ENCODE measurements at places on chromosomes 3 and 15.

DNA sequence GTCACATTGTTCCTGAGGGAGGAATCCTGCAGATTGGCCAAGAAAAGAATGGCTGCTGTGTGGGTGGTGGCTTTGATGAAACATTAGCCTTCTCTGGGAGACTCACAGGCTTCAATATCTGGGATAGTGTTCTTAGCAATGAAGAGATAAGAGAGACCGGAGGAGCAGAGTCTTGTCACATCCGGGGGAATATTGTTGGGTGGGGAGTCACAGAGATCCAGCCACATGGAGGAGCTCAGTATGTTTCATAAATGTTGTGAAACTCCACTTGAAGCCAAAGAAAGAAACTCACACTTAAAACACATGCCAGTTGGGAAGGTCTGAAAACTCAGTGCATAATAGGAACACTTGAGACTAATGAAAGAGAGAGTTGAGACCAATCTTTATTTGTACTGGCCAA is 6.1 kb downstream of the PTX3 start:
- no peak for DNase-seq
- no peaks in the 10 kb centered on the region for H3K27me3 ChIP-seq
- no peak overlapping the region for H3K27ac ChIP-seq
- no peaks in the 10 kb centered on the region for H3K4me1 ChIP-seq

DNA sequence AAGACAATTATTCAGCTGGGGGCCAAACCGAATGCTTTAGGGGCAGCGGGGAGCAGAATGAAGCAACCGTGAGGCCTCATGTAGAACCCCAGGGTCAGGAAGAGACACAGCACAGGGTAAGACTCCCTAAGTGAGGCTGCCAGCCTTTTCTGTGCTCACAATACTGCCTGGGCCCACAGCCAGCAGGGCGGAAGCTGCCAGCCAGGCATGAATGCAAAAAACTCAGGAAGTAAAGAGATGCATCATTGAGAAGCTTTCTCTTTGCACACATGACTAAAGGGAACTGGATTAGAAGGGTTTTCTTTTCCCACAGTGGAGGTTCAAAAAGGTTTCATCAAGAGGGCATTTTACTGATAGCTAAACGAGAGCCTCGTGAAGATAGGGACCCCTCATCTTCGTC is 33.3 kb downstream of the CA12 start:
- no peak for DNase-seq
- H3K4me3 ChIP-seq = no peak overlapping the region
- no peak overlapping the region for H3K27ac ChIP-seq

GRCh38 chr3:48142316-48142870 is 45.8 kb downstream of the CDC25A start:
- no peak overlapping the region for H3K4me3 ChIP-seq
- peaks cover 2% of the 10 kb centered on the region for H3K4me1 ChIP-seq
- H3K36me3 ChIP-seq = peaks cover 3% of the 10 kb centered on the region
- H3K27me3 ChIP-seq = no peaks in the 10 kb centered on the region

DNA sequence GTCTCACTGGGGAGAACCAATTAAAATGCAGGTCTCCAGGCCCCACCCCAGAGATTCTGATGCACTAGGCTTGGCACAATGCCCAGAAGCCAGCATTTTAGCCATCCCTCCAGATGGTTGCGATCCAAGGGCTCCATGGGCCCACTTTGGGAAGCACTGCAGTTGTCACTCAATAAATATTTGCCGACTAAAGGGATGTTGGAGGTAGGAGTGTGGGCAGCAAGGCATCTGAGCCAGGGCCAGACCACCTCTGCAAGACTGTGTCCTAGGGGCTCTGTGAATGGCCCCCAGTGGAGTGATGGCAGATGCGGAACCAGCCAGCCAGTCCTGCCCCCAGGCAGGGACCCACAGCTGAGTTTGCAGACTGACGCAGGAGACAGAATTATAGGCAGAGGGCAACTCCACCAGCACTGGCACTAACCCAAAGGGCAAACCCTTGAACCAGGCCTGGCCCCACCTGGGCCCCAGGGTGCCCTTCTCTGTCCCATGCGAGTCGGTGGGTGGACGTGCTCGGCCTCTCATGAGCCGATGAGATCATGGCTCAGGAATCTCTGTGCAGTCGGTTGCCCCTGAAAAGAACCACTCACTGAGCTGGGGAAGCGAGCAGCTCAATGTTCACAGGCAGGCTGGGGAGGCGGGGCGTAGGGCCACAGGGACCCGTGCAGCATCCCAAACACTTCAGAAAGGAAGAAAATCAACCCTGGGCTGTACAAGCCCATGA is 49.7 kb downstream of the SEMA5B start:
- no peak for DNase-seq
- H3K4me1 ChIP-seq = peaks cover 18% of the 10 kb centered on the region
- no peaks in the 10 kb centered on the region for H3K27me3 ChIP-seq
- no peak overlapping the region for H3K4me3 ChIP-seq
- H3K27ac ChIP-seq = no peak overlapping the region
- no peaks in the 10 kb centered on the region for H3K36me3 ChIP-seq

- no peaks in the 10 kb centered on the region for H3K36me3 ChIP-seq
- no peaks in the 10 kb centered on the region for H3K4me1 ChIP-seq
- H3K27ac ChIP-seq = no peak overlapping the region
- H3K4me3 ChIP-seq = no peak overlapping the region
- no peaks in the 10 kb centered on the region for H3K27me3 ChIP-seq
Measured at GRCh38 chr3:96266395-96267190, 547.8 kb upstream of the EPHA6 start.

GRCh38 chr3:13300546-13301285 is 119.4 kb downstream of the NUP210 start:
- H3K4me1 ChIP-seq = peaks cover 2% of the 10 kb centered on the region
- no peak overlapping the region for H3K4me3 ChIP-seq

GRCh38 chr3:67923796-67924195 is 269.4 kb upstream of the SUCLG2 start:
- H3K4me1 ChIP-seq = no peaks in the 10 kb centered on the region
- no peaks in the 10 kb centered on the region for H3K27me3 ChIP-seq
- H3K4me3 ChIP-seq = no peak overlapping the region
- H3K36me3 ChIP-seq = no peaks in the 10 kb centered on the region
- H3K27ac ChIP-seq = no peak overlapping the region
- no peak for DNase-seq

GRCh38 chr15:48800811-48801455 is 9.9 kb downstream of the CEP152 start:
- no peak overlapping the region for H3K4me3 ChIP-seq
- H3K27ac ChIP-seq = no peak overlapping the region
- DNase-seq = no peak

DNA sequence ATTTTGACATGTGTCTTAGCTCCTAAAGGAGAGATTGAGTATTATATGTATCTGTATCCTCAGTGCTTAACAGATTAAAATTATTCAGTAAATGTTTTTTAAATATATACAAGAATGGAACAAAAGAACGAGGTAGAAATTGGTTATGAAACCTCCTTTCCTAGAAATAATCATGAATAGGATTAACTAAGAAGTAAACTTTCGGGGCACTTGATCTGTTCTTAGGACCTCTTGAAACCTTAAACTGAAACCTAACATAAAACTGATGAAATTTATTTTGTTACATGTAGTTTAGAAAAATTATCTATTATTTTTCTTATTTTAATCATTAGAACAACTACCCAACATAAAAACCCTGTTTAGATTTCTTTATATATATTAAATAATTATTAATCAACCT is 311.5 kb downstream of the THSD4 start:
- no peak for DNase-seq
- H3K27me3 ChIP-seq = no peaks in the 10 kb centered on the region
- no peak overlapping the region for H3K27ac ChIP-seq
- H3K4me1 ChIP-seq = no peaks in the 10 kb centered on the region
- no peak overlapping the region for H3K4me3 ChIP-seq

DNA sequence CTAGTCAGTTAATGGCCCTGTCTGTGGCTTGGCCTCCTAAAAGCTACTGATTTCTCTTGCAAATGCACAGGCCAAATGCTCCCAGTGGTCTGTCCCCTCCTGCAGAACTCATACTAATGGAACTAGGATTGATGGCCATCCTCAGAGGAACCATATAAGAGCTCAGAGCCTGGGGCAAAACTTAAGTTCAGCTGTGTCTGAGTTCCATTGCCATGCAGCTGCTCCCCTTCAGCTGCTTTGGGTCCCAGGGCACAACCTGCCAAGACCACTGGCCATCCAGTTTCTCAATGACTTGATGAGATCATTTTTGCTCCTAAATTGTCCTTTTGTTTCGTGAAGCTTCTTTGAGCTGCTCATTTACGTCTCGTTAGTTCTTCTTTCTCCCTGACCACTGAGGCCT is 529.5 kb upstream of the TBL1XR1 start:
- H3K27me3 ChIP-seq = no peaks in the 10 kb centered on the region
- no peaks in the 10 kb centered on the region for H3K36me3 ChIP-seq
- no peak overlapping the region for H3K4me3 ChIP-seq

DNA sequence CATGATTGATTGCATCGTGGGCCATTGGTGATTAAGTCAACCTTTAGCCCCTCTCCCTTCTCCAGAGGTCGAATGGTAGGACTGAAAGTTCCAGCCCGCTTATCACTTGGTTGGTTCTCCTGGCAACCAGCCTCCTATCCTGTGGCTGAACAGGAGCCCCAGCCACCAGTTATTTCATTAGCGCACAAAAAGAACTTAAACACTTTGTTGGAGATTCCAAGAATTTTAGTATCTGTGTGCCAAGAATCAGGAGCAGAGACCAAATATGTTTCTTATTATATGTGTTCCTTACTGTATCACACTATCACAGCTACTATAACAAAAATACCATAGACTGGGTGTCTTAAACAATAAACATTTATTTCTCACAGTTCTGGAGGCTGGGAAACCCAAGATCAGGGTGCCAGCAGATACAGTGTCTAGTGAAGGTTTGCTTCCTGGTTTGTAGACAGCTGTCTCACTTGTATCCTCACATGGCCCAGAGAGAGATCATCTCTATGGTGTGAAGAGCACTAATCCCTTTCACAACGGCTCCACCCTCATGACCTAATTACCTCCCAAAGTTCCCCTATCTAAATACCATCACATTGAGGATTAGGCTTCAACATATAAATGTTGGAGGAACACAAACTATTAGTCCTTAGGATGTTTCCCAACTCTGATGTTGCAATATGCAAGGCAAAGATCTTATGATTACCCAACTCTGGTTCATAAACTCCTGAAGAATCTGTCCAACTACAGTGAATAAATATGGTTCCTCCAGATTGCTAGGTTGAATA is 30.5 kb upstream of the APH1B start:
- no peak for DNase-seq
- no peak overlapping the region for H3K4me3 ChIP-seq
- no peaks in the 10 kb centered on the region for H3K4me1 ChIP-seq
- no peaks in the 10 kb centered on the region for H3K36me3 ChIP-seq
- H3K27me3 ChIP-seq = no peaks in the 10 kb centered on the region
- H3K27ac ChIP-seq = no peak overlapping the region

GRCh38 chr3:71026634-71027578 is 556.6 kb downstream of the FOXP1 start:
- DNase-seq = no peak
- no peak overlapping the region for H3K27ac ChIP-seq
- H3K27me3 ChIP-seq = no peaks in the 10 kb centered on the region
- peaks cover 4% of the 10 kb centered on the region for H3K4me1 ChIP-seq
- H3K36me3 ChIP-seq = no peaks in the 10 kb centered on the region
- no peak overlapping the region for H3K4me3 ChIP-seq

GRCh38 chr3:64030741-64031140 is 7.4 kb upstream of the PSMD6 start:
- DNase-seq = peak; percentile 89
- no peaks in the 10 kb centered on the region for H3K36me3 ChIP-seq
- no peak overlapping the region for H3K27ac ChIP-seq
- no peak overlapping the region for H3K4me3 ChIP-seq
- H3K27me3 ChIP-seq = no peaks in the 10 kb centered on the region
- H3K4me1 ChIP-seq = no peaks in the 10 kb centered on the region

Measured in iPS DF 6.9 (cell line).